Effector CD8-positive, alpha-beta T cell (primary cell): ENCODE measurements at places on chromosomes 7 and 10.

DNA sequence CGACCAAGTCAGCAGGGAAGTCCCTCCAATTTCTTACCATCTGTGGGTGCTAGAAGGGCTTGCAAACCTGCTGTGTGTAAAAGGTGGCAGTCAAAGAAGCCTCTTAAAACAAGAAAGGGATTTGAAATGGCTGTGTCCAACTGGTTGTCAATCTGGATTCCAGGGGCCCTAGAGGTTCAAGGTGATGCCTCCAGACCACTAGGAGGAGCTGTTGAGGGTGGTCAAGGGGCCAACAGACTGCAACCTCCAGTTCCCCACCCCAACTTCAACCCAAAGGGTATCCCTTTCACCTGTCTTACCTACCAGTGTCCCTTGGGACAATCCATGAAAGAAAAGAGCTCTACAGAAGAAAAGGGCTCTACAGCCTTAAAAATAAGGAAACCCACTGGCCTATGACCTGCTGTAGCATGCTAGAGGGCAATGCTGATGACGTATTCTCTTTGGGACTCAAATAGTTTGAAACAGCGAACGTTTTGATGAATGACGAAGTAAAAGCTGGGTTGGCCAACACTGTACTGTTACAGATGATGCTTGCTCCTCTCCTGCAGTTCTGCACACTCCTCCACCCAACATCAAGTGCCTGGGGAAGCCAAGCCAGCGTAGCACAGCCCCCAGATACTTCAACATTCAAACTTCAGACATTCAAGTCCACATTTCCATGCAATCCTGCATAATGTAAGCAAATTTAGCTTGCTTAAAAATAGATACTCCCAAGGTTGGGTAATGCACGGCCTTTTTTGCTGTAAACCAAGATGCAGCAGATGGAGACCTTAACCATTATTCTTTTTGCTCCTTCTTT is 45.9 kb upstream of the WDR11 start:
- DNase-seq: no peak

- no peak for DNase-seq
Measured at GRCh38 chr10:11704092-11704491, 38.1 kb upstream of the ECHDC3 start.

- no peak for DNase-seq
Measured at GRCh38 chr10:79387466-79387973, 40.3 kb downstream of the PPIF start.

- DNase-seq: no peak
Measured at GRCh38 chr7:151704960-151705635, 171.8 kb downstream of the PRKAG2 start.

DNA sequence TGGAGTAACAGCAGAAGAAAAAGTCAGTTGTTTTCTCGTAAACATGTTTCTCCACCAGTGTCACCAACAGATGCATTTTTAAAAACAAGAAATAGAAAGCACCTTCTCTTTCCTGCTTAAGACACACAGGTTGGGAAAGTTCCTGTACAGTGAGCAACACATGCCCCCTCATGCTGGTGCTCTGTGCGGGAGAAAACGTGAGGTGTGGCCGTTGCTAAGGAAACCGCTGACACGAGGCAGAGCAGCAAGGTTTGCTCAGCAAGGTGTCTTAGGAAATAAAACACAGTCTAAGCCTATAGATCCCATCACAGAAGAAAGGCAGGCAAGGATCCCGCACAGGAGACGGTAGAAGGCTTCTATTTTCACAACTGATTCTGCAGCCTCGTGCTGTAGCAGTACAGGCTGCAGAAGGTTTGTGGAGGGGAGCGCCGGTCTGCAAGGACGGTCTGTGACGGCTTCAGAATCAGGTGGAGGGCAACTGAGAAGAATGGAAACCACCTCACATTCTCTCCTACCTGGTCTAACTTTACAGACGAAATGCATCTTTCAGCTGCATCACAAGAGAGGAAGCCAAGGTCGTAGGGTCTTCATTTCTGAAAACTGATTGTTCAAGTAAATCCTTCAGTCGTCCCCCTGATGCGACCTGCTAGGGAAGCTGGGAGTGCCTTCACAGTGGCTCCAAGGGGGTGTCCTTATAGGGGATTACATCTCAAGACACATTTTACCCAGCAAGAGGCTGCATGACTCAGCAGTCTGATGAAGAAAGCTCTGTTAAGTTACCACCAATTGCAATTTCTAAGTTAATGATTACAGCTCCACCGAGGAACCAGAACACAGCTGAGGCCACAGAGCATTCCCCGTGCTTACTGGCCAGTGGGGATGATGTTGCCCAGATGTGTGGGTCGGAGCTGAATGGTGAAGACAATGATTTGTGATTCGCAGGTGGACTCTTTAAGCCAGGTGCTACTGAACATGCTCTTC is 150.7 kb upstream of the KLF14 start:
- DNase-seq: no peak

DNA sequence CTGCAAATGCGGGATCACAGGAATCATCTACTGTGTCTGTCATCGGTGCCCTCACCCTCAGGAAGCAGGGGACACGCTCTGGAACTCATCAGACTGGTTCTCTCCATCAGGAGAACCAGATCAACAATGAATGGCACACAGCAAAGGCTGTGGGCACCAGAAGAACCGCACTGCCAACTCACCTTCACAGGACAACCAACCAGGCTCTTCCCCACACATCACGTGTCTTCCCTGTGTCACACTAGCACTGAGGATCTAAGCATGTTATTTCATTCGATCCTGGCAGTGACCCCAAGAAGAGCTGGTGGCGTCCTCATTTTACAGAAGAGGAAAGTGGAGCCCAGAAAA is 106.1 kb downstream of the TNS3 start:
- no peak for DNase-seq

DNA sequence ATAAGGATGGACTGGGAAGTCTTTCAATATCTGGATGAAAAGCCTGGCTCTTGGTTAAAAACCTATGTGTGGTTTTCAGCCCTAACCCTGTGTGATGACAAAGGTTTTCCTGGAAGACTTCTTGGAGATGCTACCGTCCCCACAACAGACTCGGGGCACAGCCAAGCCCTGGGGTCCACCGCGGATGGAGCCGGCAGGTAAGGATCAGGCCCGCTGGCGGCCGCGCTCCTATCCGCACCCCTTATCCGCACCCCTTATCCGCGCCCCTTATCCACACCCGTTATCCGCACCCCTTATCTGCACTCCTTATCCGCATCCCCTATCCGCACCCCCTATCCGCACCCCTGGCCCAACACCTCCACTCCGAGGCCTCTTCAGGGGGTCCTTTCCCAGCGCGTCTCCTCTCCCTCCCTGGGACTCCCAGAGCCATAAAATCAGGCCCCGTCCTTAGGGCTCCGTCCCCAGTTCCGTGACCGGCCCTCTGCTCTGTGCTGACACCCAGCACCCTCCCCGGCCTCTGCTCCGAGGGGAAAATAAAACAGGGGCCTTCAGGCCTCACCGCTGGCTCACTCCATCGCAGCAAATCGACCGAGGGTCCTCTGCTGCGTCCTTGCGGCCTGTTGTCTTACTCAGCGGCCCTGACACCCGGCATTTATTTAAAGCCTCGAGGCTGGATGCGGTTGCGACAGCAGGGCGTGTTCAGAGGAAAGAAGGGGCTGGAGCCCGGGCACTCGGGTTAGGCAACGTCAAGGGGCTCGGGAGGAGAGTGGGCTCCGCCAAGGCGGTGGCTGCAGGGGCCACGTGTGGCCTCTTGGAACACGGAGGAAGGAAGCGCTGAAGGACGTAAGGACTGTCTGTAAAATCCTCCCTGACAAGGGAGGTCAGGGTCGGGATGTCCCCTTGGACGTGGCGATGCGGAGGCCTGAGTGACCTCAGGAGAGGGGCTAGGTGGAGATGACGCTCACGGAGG is 215.1 kb upstream of the ADARB2 start:
- DNase-seq: no peak

DNA sequence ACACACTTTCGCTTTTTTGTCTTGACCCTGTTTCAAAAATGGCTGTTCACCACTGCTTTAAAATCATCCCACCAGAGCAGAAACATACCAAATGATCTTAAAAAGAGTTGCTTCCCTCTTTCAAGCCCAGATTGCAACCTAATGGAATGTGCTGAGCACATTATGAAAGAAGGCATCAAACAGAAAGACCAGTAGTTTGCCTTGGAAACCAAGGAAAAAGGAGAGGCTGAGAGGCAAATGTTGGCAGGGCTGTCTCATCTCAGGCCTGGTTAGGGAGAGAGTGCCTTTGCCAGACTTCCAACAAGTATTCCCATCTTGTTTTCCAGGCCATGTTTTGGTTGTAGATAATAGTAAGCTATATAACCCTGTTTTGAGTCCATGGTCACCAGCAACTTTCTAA is 64.3 kb downstream of the ABCB4 start:
- no peak for DNase-seq

DNA sequence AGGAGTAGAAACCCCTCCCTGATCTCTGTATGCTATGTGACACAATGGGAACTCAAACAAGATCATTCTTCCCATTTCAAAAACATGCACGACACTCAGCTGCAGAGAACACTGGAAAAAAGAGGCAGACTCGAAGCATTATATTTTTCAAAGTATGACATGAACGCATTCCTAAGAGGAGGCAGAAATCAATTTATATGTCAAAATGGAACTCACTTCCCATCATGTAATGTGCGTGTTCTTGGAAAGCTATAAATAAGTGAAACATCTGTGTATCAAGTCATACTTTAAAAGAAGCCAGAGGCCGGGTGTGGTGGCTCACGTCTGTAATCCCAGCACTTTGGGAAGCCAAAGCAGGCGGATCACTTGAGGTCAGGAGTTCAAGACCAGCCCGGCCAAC is 142.7 kb downstream of the ICA1 start:
- DNase-seq: no peak

- DNase-seq: no peak
Measured at GRCh38 chr7:101824440-101824839, 7.0 kb downstream of the CUX1 start.

- no peak for DNase-seq
Measured at GRCh38 chr7:127584648-127585043, 750 bp downstream of the GCC1 start.

DNA sequence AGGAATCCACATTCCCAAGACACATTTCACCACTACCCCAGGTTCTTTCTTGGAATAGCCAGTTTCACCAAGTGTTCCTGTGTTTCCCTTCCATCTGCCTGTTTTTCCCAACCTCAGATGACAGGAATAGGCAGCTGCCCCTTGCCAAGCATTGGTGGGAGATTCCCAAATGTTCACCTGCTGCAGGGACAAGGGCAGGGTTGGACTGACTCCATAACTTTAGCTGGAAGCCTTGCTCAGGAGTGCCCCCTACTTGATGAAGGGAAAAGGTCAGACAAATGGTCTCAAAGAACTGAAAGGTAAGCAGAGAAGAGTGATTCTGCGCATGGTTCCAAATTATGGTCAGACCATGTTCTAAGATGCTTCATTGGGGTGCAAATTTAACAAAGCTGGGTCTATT is 45.1 kb upstream of the LYZL1 start:
- no peak for DNase-seq

DNA sequence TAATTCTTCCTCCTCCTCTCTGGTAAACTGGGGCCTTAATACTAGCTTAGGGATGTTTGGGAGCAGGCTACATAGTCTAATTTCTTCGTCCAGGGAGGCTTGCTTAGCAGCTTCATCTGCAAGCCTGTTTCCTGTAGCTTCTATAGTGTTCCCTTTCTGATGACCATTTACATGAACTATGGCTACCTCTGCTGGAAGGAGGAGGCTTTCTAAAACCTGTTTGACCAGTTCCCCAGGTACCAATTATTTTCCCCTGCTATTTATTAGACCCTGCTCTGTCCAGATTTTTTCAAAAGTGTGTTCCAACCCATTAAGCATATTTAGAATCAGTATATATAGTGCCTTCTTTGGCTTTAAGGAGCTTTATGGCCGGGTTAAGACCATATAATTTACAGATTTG is 38.8 kb upstream of the DNAH11 start:
- no peak for DNase-seq

GRCh38 chr10:114604357-114605130 is 53.5 kb downstream of the ABLIM1 start:
- no peak for DNase-seq
